Right renal cortex interstitium (tissue), 3 donors: ENCODE measurements at places on chromosomes 1 and 21. TPM values are rescaled to one million over a fixed set of nuclear protein-coding genes. Genes with fewer than 3 reads are reported as not detected.

C2CD4D gene
- polyA plus RNA-seq = 0.10 TPM

S100A7A gene
- not detected for polyA plus RNA-seq

CYP4A22 gene
- polyA plus RNA-seq = 7.5 TPM

HEYL gene
- 20.6 TPM for polyA plus RNA-seq

GJC2 gene
- polyA plus RNA-seq = 0.71 TPM

C1QB gene
- polyA plus RNA-seq = 6.2 TPM

ATP1A4 gene
- polyA plus RNA-seq = not detected

TMEM54 gene
- polyA plus RNA-seq = 7.6 TPM

C1orf226 gene
- 15.3 TPM for polyA plus RNA-seq

OR2T2 gene
- not detected for polyA plus RNA-seq

DNA sequence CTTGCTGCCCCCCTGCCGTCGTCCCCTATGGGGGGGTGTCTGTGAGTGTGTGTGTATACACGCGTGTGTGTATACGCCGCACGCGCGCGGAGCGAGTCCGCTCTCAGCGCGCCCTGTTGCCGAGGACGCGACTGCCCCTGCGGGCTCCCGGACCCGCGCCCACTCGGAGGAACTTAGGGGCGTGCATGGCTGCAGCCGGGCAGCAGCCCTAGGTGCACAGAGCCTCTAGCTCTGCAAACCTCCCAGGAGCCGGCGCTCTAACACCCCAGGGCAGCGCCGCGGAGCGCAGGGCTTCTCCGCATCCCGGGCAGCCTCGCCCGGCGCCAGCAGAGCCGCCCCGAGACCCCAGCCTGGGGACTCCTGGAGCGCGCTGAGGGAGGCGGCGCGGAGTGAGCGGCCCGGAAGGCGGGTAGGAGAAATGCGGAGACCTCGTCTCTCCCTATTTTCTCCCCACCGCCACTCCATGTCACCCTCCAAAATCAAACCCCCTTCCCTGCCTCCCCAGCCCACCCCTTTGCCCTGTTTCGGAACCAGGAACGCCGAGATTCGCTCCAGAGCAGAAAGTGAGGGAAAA lies 574 bp downstream of the ITPKB start:
- no peak for DNase-seq

DNA sequence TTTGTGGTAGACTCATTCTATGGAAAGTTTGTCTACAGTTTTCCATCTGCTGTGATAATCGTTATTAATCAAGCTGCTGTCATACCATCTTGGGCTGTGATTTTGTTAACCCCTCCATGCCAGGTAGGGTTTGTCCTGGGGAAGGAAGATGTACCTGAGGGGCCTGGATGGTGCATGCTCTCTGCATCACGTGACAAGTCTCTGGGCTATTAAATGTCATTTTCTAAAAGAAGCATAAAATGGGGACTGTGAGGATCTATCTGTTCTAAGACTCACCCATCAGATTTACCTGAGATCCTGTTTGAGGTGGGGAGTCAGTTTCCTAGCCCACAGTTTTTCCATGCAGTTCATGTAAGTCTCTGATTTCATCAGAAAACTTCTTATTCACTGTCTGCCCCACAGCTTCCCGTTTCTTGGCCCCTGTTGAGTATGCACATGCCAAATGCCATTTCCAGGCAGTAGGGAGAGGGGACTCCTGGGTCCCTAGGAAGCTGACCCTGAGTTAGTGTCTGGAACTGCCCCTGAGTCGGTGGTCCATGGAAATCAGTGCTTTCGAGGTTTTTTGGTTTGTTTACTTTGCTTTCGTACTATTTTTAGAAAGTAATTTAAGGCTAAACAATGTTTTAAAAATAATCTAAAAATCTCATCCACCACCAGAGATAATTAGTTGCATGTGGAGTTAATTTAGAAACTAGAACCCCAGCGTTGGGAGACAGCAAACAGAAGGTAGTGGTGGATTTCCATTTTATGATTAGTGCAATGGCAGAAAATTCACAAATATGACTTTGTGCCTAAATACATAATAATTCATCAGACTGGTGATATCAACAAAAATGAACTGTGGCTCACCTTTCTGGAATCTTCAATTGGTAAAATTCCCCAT lies 46.7 kb downstream of the ZBTB18 start:
- DNase-seq = no peak

DNA sequence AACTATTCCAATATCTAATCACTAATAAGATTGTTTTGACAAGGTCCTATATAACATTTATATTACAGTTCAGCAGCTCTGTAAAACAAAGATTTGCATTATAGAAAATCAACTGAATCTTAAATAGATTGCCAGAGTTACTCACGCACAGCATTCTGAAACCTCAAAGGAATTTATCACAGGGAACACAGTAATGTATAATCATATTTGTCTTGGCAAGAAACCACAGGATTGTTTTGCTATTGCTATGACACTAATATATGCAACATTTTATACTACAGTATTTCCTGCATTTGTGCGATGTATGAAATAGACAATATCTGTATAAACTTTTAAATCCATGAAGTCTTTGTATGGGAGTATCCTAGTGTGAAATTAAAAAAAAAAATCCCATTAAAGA lies 101.4 kb downstream of the PLPPR5 start:
- DNase-seq = no peak

GRCh38 chr1:58189453-58189852 lies 357.1 kb downstream of the OMA1 start:
- DNase-seq = no peak

DNA sequence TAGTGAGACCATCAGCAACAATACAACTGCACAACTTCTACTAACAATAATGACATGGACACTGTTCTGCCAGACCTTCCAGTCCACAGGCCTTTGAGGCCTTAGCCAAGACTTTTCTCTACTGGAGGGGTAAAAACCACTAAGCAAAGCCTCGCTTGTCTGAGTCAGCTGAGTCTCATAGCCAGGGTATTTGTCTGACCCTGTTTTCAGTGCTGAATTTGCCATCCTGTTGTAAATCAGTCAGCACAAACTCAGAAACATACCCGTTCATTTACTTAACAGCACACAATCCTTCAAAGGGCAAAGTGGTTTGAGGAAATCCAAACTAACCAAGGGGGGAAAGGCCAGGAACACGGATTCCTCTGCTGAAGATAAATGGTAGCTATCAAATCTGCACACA lies 537.8 kb downstream of the SMYD3 start:
- DNase-seq = no peak

- no peak for DNase-seq
These were observed 3.1 kb upstream of the CD1A start for GRCh38 chr1:158251163-158251562.

- no peak for DNase-seq
These were observed 13.4 kb downstream of the OR2T1 start for GRCh38 chr1:248416226-248416625.

- DNase-seq = no peak
These were observed 750 bp downstream of the RHOU start for GRCh38 chr1:228735871-228736586.

DNA sequence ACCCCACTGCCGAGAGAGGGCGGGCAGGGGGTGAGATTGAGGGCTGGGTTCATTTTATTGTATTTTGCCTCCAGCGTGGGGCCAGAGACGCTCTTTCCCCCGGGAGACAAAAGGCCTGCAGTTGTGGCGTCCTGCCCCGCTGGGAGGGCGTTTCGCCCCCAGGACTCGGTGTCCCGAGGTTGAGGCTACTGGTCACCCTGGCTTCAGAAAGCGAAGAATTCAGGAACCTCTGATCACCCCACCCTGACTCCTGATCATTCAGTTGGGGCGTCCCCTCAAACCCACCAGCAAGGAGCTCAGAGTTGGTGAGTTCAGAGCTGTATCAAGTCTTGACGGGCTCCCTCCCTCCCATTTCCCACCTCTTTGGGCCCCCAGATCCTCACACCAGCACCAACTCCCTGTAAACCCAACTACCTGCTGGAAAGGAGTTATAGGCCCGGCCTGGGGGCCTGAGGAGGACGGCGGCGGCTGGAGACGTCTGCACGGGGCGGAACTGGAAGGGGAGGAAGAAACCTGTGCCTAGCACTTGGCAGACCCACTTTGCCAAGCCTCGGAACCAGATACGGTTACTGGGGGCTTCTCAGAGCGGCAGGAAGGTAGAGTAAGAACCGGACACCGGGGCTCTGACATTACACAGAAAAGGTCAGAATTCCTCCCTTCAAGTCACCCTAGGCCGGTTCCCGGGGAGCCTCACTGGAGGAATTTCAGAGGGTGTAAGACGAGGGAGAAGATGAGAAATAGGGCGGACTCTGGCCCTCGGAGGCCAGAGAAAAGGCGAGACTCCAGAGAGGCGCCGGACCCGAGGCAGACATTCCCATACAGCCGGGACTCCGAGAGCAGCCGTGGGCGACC lies 761 bp upstream of the PAX7 start:
- DNase-seq = no peak

GRCh38 chr1:1197551-1198422 lies 8.6 kb downstream of the TNFRSF18 start:
- no peak for DNase-seq

DNA sequence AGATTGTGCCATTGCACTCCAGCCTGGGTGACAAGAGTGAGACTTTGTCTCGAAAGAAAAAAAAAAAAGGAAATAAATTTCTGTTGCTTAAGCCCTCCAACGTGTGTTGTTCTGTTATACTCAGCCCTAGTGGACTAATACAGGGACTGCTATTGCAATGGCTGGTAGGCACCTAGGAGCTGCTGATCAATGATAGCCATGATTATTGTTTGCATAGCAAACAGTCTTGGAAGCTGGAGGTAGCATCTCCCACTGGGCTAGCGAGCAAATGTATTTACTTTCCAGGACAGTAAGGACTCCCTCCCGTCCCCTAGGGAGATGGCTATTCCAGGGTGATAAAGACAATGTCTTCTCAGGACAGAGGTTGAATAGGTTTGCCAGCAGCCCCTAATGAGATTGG lies 13.5 kb upstream of the TNFRSF8 start:
- DNase-seq = no peak

DNA sequence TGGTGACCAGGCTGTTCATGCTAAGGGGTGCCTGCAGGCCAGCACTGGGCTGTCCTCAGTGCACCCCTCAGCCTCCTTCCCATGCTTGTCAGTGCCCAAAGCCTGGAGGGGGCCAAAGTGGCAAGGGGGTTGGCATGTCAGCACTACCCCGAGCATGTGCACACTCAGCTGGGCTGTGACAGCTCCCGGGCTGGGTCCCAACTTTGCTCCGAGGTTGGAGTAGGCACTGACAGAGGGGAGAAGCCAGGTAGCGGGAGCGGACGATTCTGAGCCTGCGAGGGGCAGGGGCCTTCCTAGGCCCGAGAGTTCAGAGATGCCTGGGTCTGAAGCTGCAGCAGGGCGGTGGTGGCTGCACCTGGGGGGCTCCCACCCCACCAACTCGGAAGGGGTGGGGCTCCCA lies 119.0 kb downstream of the MAST2 start:
- DNase-seq = no peak

GRCh38 chr1:44842486-44842861 lies 579 bp downstream of the PTCH2 start:
- DNase-seq = no peak

GRCh38 chr1:193260056-193260745 lies 73.8 kb upstream of the B3GALT2 start:
- no peak for DNase-seq

GRCh38 chr1:182679684-182680083 lies 4.7 kb downstream of the RGS8 start:
- DNase-seq = no peak

DNA sequence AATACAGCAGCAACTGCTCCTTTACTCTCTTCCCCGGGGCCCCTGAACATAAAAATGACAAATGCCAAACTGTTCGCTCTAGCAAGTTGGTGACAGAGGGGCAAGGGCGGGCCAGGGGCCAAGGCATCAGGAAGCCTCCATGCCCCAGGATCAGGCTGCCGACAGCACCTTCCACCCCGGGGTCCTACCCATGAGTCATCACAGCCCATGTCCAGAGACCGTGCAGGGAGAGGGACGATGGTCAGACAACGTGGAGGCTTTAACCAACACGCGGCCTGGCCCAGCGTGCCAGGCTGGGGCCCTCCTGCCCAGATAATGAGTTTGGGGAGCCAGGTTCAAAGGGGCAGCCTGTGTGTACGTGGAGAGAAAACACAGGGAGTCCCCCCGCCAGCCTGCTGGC lies 90.5 kb downstream of the CASZ1 start:
- no peak for DNase-seq

GRCh38 chr21:39938086-39938625 lies 70.9 kb downstream of the PCP4 start:
- no peak for DNase-seq

GRCh38 chr1:86207323-86207722 lies 50.8 kb upstream of the COL24A1 start:
- no peak for DNase-seq

GRCh38 chr1:46364612-46365011 lies 24.0 kb downstream of the NSUN4 start:
- no peak for DNase-seq

GRCh38 chr1:12764016-12764415 lies 9.5 kb upstream of the PRAMEF12 start:
- no peak for DNase-seq

DNA sequence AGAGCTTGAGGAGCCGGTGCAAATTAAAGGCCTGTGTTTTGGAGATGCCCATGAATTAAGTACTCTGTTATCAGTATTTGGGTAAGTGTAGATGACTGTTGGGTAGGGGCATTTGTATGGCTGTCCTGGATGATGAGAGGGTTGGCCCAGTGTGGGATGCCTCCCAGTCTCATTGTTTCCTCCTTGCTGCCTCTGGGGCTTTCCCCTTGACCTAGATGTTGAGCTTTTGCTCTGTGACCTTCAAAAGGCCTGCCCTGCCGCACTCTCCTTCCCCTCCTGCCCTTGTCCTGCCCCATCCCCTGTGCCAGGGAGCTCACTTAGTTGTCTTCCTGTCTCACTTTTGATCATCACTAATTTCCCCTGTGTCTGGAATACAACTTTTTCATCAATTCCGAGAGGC lies 10.0 kb downstream of the GALNT2 start:
- no peak for DNase-seq

- no peak for DNase-seq
These were observed 69.9 kb downstream of the RRAGC start for GRCh38 chr1:38789498-38790169.

DNA sequence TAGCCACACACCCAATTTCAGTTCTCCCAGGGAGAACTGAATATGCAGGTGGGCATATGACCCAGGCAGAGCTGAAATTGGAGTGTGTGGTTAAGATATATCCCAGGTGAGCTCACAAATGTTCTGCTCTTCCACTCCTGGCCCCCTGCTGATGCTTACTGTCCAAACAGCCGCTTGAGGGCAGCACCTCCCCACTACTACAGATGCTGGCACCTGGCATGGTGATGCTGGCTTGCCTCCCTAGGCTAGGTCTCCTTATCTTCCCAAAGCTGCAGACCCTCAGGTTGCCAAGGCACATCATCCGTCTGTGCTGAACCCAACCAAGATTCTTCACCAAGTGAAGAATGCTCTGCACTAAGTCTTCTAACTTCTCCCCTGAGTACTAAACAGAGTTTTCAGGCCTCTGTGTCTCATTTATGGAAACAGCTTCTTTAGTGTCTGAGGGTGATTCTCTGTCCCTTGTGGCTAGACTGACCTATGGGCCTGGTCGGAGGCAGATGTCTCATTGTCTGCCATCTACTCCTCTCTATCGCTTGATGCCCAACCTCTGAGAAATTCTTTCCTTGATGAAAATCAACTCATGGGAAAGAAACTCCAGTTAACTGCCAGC lies 27.2 kb downstream of the XCL1 start:
- no peak for DNase-seq

GRCh38 chr1:6982860-6983259 lies 197.6 kb downstream of the CAMTA1 start:
- DNase-seq = no peak
